ENCODE measurements at places on chromosomes 16 and 17. TPM values are rescaled to one million over a fixed set of nuclear protein-coding genes. Genes with fewer than 3 reads are reported as not detected.

The EXOC7 gene
- total RNA-seq, result 69.5 TPM

The KRT36 gene
- total RNA-seq, result not detected

The IL17C gene
- total RNA-seq, result not detected

The SLC4A1 gene
- not detected for total RNA-seq

The SCARF1 gene
- total RNA-seq, result 0.10 TPM
